ENCODE measurements at places on chromosomes 4 and X.

DNA sequence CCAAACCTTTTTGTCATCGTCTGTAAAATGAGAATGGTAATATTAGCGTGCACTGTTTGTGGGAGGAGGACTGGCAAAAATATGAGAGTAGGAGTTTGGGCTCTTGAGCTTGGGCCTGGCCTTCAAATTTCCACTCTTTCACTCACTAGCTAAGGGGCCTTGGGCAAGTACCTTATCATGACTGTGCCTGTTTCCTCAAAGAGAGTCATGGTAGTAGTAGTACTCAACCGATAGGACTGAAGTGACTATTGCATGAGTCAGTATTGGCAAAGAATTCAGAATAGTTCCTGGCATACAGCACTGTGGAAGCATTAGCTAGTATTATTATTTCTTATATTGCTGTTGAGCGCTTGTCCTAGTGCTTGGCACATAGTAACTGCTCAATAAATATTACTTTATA lies 16.0 kb upstream of the RBM3 start:
- no peak for DNase-seq

DNA sequence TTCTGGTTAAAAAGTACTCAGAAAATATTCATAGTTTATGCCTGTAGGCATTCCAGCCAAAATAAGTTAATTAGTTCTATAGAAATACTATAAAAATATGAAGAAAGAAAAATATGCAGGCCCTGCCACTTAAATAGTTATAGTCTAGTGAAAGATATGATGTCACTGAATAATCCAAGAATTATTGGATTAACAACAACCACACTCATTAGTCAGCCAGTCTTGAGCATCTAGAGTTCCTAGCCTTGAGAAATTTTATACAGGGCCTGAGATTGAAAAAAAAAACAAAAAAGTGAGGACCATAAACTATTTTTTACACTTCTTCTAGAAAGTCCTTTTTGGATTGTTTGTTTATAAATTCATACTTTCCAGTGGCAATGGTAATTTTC lies 823.0 kb downstream of the FAT4 start:
- no peak for DNase-seq

DNA sequence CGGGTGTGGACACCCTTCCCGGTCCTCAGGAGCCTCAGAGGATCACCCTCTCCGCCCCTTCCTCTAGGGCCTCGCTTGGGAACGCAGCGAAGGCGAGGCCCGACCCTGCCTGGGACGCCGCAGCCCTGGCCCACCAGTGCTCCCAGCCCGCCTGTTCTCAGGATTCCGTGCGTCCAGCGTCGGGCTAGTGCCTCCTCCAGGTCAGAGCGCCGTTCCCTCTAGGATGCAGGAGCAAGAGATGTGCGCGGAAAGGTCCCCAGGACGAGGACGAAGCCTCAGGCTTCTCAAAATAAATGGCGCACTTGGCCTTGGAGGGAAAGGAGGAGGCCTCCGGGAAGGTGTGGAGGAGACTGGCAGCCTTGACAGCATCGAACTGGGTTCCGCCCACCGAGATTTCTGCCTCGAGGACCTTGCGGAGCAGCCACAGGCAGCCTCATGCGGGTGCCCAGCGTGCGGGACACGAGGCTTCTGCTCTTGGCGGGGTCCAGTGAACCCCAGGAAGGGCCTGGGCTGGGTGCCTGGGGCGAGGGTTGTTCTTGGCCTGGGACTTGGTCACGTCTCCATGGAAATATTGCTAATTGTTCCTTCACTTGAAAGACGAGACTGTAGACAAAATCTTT lies 35.1 kb downstream of the PITX2 start:
- no peak for DNase-seq

DNA sequence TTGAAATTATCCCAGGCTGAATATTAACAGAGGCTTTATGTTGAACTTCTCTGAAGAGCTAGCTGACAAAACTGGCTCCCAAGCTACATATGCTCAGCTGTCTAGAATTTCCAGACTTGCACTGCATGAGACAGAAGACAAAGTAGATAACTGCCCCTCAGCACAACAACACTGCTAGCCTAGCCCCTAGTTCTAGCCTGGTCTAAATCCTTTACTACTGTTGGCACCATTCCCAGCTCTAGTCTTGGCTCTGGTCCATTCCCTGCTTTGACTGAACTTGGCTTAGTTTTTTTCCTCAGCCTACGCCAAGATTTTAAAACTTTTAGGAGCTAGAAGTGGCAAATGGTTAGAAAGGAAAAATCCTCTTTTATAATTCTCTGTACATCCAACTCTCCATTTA lies 7.6 kb upstream of the OPHN1 start:
- no peak for DNase-seq

DNA sequence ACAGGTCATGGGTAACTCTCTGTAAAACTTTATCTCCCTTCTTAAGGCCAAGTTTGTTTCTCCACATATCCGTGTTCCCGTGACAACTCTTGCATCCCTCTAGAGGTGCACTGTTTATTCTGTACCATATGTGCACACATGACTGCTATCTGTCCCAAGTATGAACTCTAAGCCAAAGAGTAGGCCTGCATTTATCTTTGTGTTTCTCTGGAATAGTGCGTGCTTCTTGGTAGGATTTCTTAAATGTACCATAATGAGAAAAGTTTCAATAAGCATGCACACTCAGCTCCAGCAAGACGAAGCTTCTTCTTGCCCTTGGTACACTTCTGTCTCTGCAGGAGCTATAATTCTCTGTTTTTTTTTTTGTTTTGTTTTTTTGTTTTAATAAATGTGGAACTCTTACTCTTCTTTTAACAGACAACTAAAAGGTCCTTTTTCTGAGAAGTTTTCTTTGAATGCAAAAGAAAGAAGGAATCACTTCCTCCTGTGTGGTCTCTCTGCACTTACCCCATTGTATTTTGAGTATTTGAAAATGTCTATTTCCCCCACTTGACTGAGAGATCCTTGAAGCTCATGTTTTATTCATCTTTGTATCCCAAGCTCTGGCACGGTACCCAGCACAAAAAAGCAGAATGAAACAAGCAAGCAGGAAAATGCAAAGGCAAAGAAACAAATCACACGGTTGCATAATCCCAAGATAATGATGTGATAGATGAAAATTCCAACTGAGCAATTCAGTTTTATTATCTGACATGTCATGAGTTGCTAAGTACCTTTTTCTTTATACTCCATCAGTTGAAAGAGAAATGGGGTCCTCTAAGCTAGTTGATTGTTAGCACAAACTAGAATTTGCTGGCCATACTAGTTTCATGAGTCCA lies 521.9 kb upstream of the BOD1L1 start:
- no peak for DNase-seq

DNA sequence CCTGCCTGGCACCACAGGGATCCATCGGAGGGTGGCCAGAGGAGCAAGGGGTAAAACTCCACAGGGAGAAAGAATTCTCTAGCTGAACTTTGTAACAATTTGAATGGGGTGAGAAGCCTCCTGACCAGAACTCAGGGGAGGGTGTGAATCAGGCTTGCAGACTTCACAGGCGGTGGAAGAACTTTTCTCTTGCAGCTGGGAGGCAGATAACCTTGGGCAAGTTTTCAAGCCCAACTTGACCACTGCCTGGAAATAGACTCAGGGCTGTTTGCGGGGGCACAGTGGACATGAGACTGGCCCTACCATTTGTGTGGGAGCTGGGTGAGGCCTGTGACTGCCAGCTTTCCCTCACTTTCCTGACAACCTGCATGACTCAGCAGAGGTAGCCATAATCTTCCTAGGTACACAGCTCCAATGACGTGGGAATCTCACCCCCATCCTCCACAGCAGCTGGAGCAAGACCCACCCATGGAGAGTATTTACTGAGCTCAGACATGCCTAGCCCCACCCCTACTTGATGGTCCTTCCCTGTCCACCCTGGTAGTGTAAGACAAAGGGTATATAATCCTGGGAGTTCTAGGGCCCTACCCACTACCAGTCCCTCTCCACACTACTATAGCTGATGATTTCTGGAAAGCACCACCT lies 210.0 kb upstream of the AGTR2 start:
- no peak for DNase-seq

GRCh38 chrX:42241421-42241820 lies 318.1 kb upstream of the CASK start:
- DNase-seq, result no peak

GRCh38 chrX:122572461-122572860 lies 611.6 kb upstream of the GRIA3 start:
- no peak for DNase-seq

GRCh38 chr4:27490315-27490714 lies 629.7 kb downstream of the STIM2 start:
- no peak for DNase-seq

DNA sequence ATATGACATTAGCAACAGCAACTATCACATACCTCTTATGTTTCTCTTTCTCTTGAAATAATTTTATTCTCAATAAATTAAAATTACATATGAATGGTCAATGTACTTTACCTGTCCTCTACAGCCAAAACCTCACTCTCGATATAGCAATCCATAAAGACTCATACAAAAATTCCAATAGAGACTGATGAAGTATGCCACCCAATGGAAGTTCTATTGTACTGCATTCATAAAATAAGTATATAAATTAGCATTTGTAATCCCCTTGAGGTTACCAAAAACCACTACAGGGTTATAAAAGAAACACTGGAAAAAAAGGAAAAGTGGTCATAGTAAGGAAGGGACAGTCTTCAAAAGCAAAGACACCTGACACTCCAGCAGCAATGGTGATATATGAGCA lies 32.8 kb downstream of the CLDN2 start:
- no peak for DNase-seq

DNA sequence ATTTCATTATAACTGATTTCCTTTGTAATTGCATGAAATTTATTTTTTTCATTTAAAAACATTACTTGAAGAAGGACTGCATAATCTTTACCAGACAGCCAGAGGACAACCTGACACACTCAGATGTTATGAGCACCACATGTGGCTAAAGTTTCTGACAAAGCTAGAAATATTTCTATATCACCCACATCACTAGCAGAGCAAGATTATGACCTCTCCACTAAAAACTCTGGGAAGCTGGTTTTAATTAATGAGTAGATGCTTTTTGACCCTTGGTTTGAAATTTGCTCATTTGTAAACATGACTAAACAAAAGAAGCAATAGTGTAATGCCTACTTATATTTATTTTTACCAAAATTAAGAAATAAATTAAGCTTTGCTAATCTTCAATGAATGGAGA lies 661.5 kb upstream of the EPHA5 start:
- no peak for DNase-seq

GRCh38 chr4:145769450-145770037 lies 89.6 kb downstream of the C4orf51 start:
- DNase-seq, result no peak

- DNase-seq, result no peak
Observed at GRCh38 chr4:56630876-56631666, 50.0 kb downstream of the HOPX start.

- peak; percentile 91 for DNase-seq
Observed at GRCh38 chr4:183659029-183659871, at the start of the genes RWDD4 and TRAPPC11. Gene RWDD4, minus strand, starts transcription at chr4:183659185. Its CDS starts 233 bp downstream, at chr4:183658952. Gene TRAPPC11, plus strand, starts transcription at chr4:183659293. Its CDS starts 4,575 bp downstream, at chr4:183663868.

DNA sequence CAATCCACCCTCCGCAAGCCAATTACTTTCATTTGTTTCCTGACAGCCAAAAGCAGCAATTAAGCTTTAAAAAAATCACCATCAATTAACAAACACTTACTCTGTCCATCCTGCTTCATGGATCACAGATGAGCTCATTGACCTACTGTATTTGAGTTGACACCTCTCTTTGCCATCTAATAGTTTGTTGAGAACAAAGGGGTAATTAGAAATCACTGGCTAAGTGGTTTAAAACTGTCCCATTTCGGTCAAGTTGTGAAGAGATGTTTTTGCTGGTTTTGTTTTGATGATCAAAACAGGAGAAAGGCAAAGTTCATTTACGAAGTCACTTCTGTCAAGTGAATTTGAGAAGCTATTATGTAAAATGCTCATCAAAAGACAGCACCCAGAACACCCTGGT lies 10.4 kb downstream of the SH3KBP1 start:
- no peak for DNase-seq

DNA sequence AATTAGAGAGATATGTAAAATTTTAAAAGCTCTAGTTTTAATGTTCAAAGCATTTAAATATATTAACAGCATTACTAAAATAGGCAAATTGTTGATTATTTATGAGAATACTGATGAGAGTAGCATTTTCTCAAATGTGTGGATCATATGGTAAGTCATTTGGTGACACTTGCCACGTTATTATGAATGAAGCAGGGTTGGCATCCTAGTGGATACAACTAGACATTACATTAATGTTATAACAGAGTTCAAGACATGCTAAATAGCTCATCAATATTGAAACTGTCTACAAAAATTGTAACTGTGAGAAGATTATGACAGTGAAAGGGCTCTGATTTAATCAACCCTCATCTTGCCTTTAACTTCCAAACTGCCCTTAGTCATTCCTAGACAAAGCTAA lies 171.1 kb downstream of the PDGFC start:
- no peak for DNase-seq

GRCh38 chr4:139740531-139741041 lies 75.0 kb downstream of the MGST2 start:
- DNase-seq, result no peak

DNA sequence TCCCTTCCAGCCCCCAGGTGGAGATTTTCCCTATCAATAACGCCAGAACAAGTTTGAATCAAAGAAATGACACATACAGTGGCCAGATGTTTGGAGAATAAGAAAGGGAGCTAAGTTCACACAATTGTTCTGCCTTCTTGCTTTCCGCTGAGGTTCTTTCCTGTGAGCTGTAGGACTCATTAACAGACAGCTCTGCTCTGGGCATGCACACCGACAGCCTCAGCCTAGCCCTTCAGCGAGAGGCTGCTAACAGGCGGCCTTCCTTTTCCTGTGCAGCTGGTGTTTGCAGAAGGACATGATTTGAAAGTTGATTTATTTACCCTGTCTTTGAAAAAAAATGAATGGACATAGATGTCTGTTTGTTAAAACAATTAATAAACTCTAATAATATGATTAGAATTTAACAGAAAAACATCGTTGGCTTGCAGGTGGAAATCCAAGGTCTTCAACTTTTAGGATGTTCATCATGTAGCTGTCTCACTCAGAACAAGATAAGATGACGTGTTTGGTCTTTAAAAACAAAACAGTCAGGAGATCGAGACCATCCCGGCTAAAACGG lies 183.3 kb downstream of the KDR start:
- no peak for DNase-seq

DNA sequence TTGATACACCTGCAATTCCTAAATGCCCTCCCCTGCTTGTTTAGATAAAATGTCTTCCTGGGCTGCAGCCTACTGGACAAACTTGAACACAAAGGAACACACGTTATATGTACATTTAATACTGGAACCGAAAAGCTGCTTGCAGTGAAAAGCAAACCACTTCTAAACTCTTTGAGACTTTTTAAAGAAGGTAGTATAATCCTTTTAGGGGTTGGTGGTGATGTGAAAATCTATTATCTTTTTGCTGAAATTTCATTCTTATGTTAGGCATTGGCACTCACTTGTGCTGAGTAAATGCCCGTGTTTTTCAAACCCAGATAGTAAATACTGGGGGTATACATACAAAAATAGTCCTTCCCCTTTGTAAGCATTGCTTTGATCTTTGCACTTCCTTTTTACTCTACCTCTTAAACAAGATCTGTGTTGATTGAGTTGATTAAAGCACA lies 2.2 kb downstream of the NFKB1 start:
- DNase-seq, result no peak

- no peak for DNase-seq
Observed at GRCh38 chrX:10726647-10727046, 106.3 kb upstream of the MID1 start.

- no peak for DNase-seq
Observed at GRCh38 chrX:100798484-100799214, 21.5 kb upstream of the CSTF2 start.
